ENCODE measurements at places on chromosomes 6 and 20.

- no peak for DNase-seq
Measured at GRCh38 chr20:33124994-33125393, 43.0 kb upstream of the BPIFA2 start.

- DNase-seq = peak; percentile 24
Measured at GRCh38 chr6:89139509-89140346, 6.1 kb upstream of the PM20D2 start.

DNA sequence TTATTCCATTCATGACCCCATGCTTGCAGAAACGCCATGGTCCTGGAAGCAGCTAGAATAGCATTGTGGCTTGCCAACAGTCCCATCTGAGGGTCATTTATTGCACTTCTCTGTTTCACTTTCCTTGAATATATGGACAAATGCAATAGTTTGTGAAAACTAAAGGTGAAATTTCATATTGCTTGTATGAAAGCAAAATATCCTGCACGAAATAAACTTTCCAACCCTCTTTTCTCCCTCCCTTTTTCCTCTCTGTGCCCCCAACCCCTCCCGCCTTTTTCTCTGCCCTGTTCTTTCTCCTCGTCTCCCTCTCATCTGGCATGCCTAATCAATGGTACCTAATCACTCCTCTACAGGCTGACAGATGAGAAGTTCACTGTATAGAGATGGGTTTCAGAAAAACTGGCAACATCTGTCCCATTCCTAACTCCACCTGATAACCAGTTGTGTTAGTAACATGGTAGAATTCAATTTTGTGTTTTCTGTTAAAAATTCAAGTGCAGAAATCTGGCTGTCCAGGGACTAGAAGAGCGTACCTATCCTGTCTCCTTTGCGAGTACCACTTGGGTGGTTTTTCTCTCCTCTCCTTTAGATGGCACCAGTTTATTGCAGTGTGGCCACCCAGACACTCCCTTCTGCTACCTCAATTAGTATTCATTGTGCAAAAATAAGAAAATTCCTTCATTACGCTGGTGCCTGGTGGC, 198.6 kb downstream of the FOXA2 start:
- no peak for DNase-seq

DNA sequence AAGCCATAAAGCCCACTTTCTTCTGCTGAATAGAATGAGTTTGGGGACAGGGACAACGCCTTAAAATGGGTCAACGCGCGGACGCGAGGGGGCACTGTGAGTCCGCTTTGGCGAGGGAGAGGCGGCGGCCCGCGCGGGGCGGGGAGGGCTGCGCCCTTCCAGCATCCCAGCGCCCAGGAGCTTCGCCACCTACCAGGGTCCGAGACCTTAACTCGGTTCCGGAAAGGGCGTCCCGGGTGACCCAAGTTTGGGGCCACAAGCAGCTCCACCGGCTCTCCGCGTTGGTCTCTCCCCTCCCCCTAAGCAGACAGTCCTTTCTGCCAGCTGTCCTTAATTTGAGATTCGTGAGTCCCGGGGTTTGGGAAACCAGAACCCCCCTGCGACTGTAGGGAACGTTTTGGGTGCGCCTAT, 1.8 kb upstream of the SAMD5 start:
- DNase-seq = peak; percentile 39

- no peak for DNase-seq
Measured at GRCh38 chr6:10315658-10316372, 99.1 kb downstream of the TFAP2A start.

GRCh38 chr6:149913085-149913484, 9.8 kb downstream of the RAET1G start:
- DNase-seq = no peak

- no peak for DNase-seq
Measured at GRCh38 chr6:44621846-44622245, 234.3 kb downstream of the CDC5L start.

GRCh38 chr6:146770965-146771735, 172.4 kb downstream of the ADGB start:
- peak; percentile 18 for DNase-seq

GRCh38 chr6:135871296-135871695, 19.8 kb downstream of the PDE7B start:
- DNase-seq = peak; percentile 69

- DNase-seq = no peak
Measured at GRCh38 chr6:15506066-15506465, 156.8 kb downstream of the DTNBP1 start.

GRCh38 chr6:111683749-111684267, 78.1 kb upstream of the TRAF3IP2 start:
- peak; percentile 41 for DNase-seq

DNA sequence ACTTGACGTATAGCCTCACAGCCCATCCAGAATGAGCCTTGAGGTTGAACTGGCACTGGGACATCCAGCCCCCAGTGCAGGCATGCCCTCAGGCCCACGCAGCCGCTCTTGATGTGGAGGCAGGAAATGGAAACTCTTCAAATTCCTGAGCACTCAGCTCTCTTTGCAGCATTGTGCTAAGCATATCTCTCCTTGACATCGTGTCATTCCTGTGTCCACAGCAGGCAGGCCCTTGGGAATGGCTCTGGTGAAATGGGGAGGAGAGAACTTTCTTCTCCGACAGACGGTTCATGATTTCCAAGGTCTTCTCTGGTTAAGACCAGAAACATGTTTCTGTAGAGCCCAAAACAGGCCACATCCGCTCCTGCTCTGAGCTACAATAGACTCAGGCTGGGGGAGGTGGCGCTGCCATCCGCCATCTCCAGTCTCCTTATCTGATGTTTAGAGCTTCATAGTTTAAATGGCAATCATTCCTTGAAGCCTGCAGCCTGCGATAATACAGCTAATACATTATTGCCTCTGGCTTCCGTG, 248.8 kb downstream of the CDH4 start:
- peak; percentile 56 for DNase-seq

GRCh38 chr6:52135217-52135616, 47.8 kb upstream of the PKHD1 start:
- no peak for DNase-seq

DNA sequence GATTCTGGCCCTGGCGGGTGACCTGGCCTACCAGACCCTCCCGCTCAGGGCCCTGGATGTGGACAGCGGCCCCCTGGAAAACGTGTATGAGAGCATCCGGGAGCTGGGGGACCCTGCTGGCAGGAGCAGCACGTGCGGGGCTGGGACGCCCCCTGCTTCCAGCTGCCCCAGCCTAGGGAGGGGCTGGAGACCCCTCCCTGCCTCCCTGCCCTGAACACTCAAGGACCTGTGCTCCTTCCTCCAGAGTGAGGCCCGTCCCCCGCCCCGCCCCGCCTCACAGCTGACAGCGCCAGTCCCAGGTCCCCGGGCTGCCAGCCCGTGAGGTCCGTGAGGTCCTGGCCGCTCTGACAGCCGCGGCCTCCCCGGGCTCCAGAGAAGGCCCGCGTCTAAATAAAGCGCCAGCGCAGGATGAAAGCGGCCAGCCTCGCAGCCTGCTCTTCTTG, 868 bp upstream of the SLC2A4RG start:
- peak; percentile 14 for DNase-seq

GRCh38 chr6:135672256-135672655, 174.7 kb upstream of the AHI1 start:
- DNase-seq = no peak

DNA sequence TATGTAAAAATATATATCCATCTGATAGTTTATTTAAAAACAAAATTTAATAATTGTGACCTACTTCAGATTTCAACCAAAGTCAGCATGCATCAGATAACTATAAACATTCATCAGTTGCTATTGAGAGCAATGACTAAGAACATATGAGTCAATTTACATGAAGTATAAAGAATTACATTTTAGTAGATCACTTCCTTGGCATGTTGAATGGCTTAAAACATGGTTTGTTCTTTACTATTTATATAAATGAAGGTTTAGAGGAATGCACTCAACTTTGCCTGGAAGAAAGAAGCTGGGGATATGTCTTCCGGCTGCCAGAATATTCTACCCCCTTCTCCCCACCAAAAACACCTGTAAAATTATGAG, 6.4 kb upstream of the FAM217A start:
- DNase-seq = peak; percentile 67

DNA sequence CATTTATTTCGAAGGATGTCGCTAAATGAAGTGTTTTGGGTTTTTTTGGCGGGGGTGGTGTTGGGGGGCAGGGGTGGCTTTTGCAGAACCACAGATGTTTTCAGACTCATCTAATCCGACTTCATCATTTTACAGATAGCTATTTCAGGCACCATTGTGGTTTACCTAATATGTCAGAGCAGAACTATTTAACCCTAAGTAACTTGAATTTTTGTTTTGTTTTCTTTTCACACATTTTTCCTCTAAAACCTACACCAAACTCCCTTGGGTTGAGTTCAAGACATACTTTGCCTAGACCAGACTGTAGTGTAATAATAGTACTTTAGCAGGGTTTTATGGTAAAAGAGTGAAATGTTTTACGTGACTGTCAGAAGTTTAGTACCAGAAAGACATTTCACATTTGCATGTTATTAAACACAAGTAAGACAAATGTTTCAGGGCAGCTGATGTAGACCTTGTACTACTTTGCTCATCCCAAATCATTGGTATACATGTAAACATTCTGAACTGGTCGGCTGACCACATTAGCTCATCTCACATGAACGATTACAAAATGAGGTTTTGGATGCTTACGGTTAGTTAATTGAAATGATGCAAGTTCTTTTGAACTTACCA, 37.7 kb downstream of the MAP3K4 start:
- peak; percentile 95 for DNase-seq
